ENCODE measurements at places on chromosomes 1 and 21. TPM values are rescaled to one million over a fixed set of nuclear protein-coding genes. Genes with fewer than 3 reads are reported as not detected.

Gene SPRR3
- not detected for total RNA-seq

Gene S100A4
- total RNA-seq: 101 TPM

- peaks cover 34% of the 10 kb centered on the region for H3K4me1 ChIP-seq
- H3K27me3 ChIP-seq: peaks cover 16% of the 10 kb centered on the region
- peak; percentile 86 for DNase-seq
- peak overlapping the region; percentile 71 for H3K4me3 ChIP-seq
- peak overlapping the region; percentile 81 for H3K27ac ChIP-seq
Measured at GRCh38 chr1:31760471-31761470, 3.4 kb downstream of the ADGRB2 start.

DNA sequence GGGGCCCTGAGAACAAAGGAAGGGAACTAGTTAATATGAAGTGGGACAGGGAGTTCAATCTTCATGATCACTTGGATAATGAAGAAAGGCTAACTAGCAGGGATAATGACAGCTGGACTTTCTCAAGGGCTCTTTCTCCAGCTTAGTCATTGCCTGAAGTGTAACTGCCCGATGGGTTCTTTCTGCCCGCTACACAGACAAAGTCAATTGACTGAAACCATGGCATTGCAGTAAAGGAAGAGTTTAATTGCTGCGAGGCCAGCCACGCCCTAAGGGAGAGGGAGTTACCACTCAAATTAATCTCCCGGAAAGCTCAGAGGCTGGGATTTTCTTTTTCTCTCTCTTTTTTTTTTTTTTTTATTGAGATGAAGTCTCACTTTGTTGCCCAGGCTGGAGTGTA lies 16.6 kb upstream of the SLC2A5 start:
- H3K4me1 ChIP-seq: peaks cover 11% of the 10 kb centered on the region
- H3K27me3 ChIP-seq: no peaks in the 10 kb centered on the region
- DNase-seq: no peak
- no peaks in the 10 kb centered on the region for H3K36me3 ChIP-seq
- peak overlapping the region; percentile 39 for H3K27ac ChIP-seq

- H3K36me3 ChIP-seq: no peaks in the 10 kb centered on the region
- peak overlapping the region; percentile 85 for H3K27ac ChIP-seq
- peak; percentile 93 for DNase-seq
- peaks cover 11% of the 10 kb centered on the region for H3K27me3 ChIP-seq
- peak overlapping the region; percentile 0 for H3K4me3 ChIP-seq
Measured at GRCh38 chr21:41768437-41769042, 1.7 kb upstream of the RIPK4 start.

DNA sequence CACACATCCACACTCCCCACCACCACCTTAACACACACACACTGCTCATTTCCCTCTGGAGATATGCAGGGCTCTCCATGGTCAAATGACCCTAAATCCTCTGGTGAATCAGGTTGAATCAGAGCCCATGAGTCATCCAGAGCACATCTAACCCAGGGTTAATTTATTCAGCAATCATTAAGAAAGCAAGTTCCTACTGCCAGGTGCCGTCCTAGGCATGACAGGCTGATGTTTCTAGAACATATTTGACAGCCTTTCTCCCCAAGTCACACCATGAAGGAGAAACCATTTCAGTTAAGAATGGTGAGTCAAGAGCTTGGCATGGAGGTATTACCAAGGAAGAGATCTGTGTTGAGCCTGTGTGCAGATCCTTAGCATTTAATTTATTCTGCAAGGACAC lies 194.3 kb upstream of the CAMK1G start:
- H3K27ac ChIP-seq: no peak overlapping the region
- DNase-seq: no peak

DNA sequence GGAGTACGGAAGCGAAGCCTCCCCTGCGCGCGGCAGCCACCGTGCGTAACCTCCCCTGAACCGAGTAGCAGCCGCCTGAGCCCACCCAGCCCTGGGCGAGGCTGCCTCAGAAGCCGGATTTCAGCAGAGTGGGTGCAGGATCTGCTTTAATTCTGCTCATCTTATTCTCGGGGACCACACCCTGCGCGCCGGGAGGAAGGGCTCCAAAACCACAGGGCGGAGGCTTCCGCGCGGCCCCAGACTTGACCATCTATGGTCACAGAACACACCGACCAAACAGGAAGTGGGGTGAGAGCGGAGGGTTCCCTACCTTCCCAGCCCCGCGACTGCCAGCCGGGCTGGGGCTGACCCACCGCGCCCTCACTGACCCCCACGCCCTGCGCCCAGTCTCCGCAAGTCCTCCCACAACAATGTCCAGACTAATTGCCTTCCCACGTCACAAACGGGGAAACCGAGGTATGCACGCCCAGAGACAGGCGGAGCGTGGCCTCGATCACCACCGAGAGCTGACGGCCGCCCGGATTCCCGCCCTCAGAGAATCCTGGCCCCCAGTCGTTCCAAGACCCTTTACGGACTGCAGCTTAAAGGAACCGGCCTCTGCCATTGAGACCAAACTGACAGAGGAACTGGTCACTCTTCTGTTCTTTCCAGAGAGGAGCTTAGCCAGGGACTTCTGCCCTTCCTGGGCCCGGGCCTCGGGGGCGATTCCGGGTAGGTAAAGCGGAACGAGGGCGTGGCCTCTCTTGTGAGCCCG lies 595 bp upstream of the CAP1 start:
- peak; percentile 77 for DNase-seq
- H3K27ac ChIP-seq: peak overlapping the region; percentile 98
- peaks cover 24% of the 10 kb centered on the region for H3K4me1 ChIP-seq
- H3K27me3 ChIP-seq: no peaks in the 10 kb centered on the region
- H3K4me3 ChIP-seq: peak overlapping the region; percentile 24

DNA sequence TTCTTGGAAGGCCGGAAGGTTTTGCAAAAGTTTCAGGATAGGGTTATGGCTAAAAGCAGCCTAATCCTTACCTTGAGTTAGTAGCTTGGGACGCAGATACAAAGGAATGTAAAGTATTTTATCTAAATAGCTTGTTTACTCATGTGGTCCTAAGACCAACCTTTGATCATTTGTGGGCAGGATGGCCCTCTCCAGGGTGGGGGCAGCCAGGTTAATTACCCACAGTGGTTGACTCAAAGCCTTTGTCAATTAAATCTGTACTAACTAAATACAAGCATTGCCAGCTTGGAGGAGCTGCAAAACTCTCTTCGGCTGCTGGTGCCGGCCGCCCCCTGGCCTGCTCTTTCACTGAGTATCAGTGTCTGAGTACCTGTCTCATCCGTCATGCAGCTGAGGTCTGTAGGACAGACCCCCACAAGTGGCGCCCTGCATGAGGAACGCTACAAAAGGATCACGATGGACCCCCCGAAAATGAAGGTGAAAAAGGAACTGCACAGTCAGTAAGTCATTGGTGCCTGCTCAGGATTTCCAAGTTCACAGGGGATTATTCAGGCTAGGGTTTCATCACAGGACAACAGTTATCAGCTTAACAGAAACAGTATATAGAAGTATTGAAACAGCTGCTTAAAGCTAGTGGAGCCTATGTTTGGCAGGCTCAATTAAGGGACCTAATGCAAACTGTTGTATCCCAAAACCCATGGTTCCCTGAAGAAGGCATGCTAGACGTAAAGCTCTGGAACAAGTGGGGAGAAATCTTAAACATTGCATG lies 212.5 kb upstream of the MAP1LC3C start:
- H3K36me3 ChIP-seq: no peaks in the 10 kb centered on the region
- peaks cover 11% of the 10 kb centered on the region for H3K4me1 ChIP-seq
- peak overlapping the region; percentile 61 for H3K27ac ChIP-seq
- H3K4me3 ChIP-seq: no peak overlapping the region

DNA sequence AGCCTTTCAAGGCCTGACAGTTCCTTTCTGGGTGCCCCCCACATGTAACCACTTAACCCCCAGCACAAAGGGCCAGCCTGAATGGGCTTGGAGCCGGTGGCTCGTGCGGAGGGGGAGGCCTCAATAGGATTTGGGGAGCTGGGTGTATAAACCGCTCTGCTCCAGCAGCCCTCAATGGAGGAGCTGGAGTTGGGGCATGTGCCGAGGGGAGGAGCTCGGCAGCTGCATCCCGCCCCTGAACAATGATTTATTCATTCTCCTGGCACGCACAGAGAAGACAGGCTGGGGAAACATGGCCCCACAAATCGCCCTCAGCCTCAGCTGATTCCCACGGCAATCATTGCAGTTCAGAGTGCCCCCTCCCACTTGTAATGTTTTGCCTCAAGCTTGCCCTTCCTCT lies 6.9 kb upstream of the C1orf216 start:
- H3K4me1 ChIP-seq: no peaks in the 10 kb centered on the region
- no peaks in the 10 kb centered on the region for H3K27me3 ChIP-seq
- no peak overlapping the region for H3K27ac ChIP-seq
- H3K4me3 ChIP-seq: no peak overlapping the region

Gene C8A
- 5.8 TPM for total RNA-seq

Gene SLC25A34
- 0.68 TPM for total RNA-seq

DNA sequence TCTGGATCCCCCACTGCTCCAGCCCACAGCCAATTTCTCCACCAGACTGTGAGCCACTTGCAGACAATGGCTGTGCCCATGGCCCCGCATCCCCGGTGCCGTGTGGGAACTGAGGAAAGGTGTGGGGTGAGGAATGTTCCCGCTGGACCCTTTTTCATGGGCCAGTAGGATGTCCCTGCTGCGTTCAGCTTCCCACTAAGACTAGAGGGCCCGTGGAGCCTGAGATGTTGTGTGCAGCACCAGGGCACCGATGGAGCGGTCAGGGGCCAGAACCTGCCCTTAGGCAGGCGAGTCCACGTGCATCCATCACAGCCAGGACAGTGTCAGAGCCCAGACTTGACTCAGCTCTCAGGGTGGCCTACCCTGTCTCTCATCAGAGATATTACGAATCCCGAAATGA lies 105.7 kb upstream of the COL6A1 start:
- no peak overlapping the region for H3K4me3 ChIP-seq
- peak overlapping the region; percentile 86 for H3K27ac ChIP-seq
- peaks cover 35% of the 10 kb centered on the region for H3K4me1 ChIP-seq

- no peaks in the 10 kb centered on the region for H3K36me3 ChIP-seq
- H3K27ac ChIP-seq: no peak overlapping the region
- H3K4me1 ChIP-seq: no peaks in the 10 kb centered on the region
- H3K27me3 ChIP-seq: no peaks in the 10 kb centered on the region
- no peak for DNase-seq
Measured at GRCh38 chr1:17134034-17134433, 14.8 kb upstream of the PADI2 start.

Gene AMY1B
- not detected for total RNA-seq

DNA sequence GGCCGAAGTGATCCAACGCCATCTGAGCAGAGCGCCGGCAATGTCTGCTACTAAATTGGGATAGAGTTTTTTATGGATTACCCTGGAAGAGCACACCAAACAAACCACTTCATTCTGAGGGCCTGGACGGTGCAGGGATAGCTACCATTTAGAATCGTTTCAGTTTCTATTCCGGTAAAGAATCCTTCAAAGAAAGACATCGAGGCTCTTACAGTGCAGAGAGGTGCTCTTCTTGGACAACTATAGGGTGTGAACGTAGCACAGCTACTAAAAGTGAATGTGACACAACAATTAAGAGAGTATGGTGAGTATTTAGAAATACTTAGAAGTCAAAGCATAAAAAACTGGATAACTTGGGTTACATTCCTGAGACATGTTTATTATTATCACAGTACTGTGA lies 16.1 kb downstream of the HIVEP3 start:
- DNase-seq: no peak
- H3K4me3 ChIP-seq: no peak overlapping the region
- H3K36me3 ChIP-seq: no peaks in the 10 kb centered on the region
- H3K27ac ChIP-seq: no peak overlapping the region

- H3K27me3 ChIP-seq: no peaks in the 10 kb centered on the region
- no peak for DNase-seq
- no peaks in the 10 kb centered on the region for H3K36me3 ChIP-seq
- peak overlapping the region; percentile 82 for H3K4me3 ChIP-seq
- peaks cover 27% of the 10 kb centered on the region for H3K4me1 ChIP-seq
Measured at GRCh38 chr1:67830226-67830625, 3.0 kb downstream of the GNG12 start.

Gene OR14C36
- not detected for total RNA-seq

- DNase-seq: no peak
- no peak overlapping the region for H3K4me3 ChIP-seq
- no peaks in the 10 kb centered on the region for H3K27me3 ChIP-seq
- no peaks in the 10 kb centered on the region for H3K4me1 ChIP-seq
Measured at GRCh38 chr1:6635910-6636760, 11.5 kb downstream of the THAP3 start.

DNA sequence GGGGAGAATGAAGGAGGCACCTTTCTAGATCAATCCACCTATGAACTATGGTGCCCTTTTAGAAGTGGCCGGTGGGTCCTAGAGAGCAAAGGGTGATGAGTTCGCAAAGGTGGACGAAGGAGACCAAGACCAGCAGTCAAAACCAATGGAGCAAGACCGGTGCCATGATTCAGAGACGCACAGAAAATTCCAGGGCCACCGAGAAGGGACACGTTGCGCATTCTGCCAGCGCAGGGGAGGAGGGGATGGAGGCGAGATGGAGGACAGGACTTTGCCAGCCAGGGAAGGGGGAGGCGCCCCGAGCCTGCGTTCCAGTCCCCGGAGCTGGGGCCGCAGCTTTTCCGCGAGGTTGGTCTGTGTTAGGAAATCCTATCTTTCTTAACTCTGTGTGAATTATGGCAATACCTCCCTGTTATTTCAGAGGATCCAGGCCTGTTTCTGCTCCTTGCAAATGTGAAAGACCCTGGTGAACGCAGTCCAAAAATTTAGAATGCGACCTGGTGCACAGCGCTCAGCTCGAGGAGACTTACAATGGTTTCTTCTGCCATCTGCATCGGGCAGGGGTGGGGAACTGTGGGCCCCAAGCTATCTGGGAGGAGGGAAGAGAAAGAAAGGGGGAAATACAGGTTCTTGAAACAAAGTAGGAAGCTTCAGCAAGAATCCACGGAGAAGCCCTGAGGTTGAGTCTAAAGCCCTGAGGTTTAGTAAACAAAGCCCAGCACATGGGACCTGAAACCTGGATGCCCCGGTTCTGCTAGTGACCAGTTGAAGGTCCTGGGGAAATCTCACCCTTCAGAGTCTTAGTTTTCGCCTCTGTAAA lies 129.4 kb downstream of the MRPS6 start:
- DNase-seq: peak; percentile 70
- peaks cover 51% of the 10 kb centered on the region for H3K4me1 ChIP-seq
- no peaks in the 10 kb centered on the region for H3K27me3 ChIP-seq
- peak overlapping the region; percentile 93 for H3K27ac ChIP-seq
- H3K36me3 ChIP-seq: no peaks in the 10 kb centered on the region
- no peak overlapping the region for H3K4me3 ChIP-seq

- no peak overlapping the region for H3K27ac ChIP-seq
- DNase-seq: no peak
- H3K27me3 ChIP-seq: no peaks in the 10 kb centered on the region
- peaks cover 20% of the 10 kb centered on the region for H3K36me3 ChIP-seq
Measured at GRCh38 chr1:116388122-116388521, 15.1 kb downstream of the ATP1A1 start.

DNA sequence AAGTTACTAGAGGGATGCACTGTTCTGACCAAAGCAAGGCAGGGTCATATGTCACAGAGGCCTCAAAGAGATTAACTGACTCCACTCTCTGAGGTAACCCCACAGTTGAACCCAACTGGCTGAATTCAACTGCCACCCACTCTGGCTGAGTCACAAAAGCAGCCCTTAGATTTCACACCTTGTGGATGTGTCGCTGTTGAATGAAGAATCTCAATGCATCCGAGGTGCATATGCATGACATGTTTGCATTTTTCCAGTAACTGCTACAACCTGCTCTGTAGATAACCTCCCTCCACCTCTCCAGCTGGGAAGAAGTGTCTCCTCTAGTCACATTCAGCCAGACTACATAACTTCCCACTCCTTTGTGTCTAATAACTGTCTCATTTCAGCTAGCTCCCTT lies 27.9 kb upstream of the KIF21B start:
- H3K4me3 ChIP-seq: no peak overlapping the region
- no peak overlapping the region for H3K27ac ChIP-seq
- no peak for DNase-seq
- H3K27me3 ChIP-seq: no peaks in the 10 kb centered on the region

Measured in hepatocyte (in vitro differentiated cells).